ENCODE measurements at places on chromosomes 1 and 21.

DNA sequence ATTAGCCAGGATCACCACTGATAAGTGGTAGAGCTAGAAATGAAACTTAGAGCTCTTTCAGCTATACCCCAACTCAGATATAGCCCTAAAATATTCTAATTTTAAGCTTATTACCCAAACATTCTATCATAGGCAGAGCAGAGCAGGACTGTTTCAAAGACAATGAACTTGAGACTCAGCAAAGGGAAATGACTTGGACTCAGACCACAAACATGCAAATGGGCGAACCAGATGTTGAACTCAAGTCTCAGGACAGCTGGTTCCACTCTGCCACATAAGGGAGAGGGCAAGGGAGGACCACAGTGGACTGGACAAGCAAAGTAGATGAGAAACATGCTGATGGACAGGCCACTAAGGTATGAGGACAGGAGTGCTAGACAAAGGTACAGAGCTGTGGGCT is 315.3 kb downstream of the OMA1 start:
- no peak for DNase-seq

- DNase-seq: no peak
Observed at GRCh38 chr1:9629445-9630201, 21.9 kb upstream of the PIK3CD start.

- no peak for DNase-seq
Observed at GRCh38 chr1:217322834-217323233, 308.1 kb downstream of the GPATCH2 start.

DNA sequence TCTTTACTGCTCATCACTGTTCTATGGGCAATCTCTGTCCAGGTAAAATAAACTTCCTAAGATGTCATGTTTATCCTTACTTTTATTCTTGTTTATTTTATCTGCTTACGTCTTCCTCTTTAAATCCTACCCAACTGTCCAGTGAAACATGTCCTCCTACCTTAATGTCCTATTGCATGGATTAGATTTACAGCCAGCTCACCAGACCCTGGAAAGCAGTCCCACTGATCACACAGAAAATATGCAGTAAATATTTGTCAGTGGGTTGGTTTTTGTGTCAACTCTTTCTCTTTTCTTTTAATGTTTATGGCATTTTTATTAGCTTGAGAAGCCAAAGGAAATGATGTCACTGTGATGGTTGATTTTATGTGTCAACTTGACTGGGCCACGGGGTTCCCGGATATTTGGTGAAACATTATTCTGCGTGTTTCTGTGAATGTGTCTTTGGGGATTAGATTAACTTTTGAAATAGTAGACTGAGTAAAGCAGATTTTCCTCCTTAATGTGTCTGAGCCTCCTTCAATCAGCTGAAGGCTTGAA is 258.3 kb downstream of the SRGAP2C start:
- no peak for DNase-seq

DNA sequence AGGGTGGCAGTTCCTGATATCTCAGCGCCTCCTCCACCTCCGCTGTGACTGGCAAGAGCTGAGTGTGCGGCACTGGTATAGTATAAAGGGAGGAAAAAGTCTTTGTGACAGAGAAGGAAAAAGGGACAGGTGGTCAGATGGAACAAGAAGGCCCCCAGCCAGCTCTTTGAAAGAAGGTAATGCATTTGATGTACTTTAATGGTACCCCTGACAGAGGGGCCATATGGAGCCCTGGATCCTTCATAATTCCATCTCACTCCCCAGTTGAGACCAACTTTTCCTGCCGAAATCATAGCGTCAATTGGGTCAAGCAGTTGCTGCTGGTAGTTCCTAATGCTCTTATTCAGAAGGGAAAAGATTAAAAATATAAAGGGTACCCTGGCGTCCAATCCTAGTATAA is 198.2 kb downstream of the ZNF326 start:
- DNase-seq: no peak

- no peak for DNase-seq
Observed at GRCh38 chr21:25664491-25664931, 25.5 kb downstream of the JAM2 start.

- DNase-seq: peak; percentile 53
Observed at GRCh38 chr1:27557596-27558340, 46.2 kb downstream of the AHDC1 start.

DNA sequence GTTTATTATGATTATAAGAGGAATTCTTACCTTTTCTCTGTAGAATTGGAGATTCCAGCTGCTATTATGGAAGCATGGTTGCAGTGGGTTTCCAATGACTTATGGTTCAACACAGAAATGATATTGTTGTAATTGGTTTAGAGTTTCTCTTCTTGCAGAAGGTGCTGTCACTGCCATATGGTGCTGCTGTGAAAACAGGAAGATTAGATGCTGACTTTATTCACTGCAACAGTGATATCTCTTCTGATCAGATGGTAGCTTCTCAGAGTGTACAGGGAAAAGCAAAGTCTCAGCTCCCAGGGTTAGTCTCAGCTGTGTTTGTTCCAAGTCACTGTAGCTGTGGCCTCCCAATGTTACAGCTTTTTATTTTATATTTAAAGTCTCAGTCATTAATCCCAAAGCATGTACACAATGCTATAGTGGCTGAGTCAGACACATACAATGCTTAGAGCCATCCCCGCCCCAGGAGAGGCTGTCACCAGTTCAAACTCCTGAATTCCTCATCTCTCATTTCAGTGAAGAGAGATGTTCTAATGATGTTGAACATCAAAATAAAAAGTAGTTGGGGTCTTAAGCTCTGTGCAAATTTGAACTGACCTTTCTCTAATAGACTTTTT is 42.7 kb upstream of the RGS2 start:
- no peak for DNase-seq

- DNase-seq: no peak
Observed at GRCh38 chr1:204909109-204909508, 38.4 kb downstream of the NFASC start.

DNA sequence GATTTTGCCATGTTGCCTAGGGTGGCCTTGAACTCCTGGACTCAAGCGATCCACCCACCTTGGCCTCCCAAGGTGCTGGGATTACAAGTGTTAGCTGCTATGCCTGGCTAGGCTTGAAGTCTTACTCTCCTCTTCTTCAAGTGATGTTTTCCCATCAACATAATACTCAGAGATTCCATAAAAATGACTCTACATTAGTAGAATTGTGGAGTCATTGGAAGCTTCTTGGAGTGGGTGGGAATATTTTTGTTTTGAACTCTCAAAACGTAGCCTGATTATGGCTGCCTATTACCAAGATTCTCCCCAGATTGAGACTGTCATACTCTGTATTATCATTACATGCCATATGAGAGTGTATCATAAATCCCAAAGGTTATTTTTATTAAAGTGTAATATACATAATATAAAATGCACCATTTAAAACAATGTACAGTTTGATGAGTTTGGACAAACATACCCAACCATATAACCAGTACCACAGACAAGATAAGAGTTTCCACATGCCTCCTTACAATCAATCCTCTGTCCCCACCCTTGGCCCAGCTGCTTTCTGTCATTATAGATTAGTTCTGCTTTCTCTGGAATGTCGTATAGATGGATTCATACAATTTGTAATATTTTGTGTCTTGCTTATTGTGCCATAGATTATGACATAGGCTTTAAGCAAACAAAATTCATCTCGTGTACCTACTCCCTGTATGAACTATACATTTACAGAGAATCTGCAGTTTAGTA is 8.0 kb upstream of the DNM3 start:
- no peak for DNase-seq

- DNase-seq: no peak
Observed at GRCh38 chr1:94236013-94236491, 1.3 kb downstream of the ARHGAP29 start.

- peak; percentile 54 for DNase-seq
Observed at GRCh38 chr1:241423541-241424479, 66.8 kb upstream of the RGS7 start.

GRCh38 chr1:150765296-150765976 is at the start of gene CTSS:
TSS of gene CTSS (minus strand) at chr1:150765778. CDS start at chr1:150764763, 1,015 bp downstream.
- DNase-seq: no peak

- DNase-seq: no peak
Observed at GRCh38 chr1:12344596-12345349, 114.9 kb downstream of the VPS13D start.

GRCh38 chr1:39407510-39407895 is 83.9 kb upstream of the BMP8A start:
- DNase-seq: no peak

GRCh38 chr1:205936846-205937586 is 6.2 kb downstream of the SLC26A9 start:
- DNase-seq: peak; percentile 78

- peak; percentile 81 for DNase-seq
Observed at GRCh38 chr1:113758631-113759332, 504 bp downstream of the PHTF1 start.

DNA sequence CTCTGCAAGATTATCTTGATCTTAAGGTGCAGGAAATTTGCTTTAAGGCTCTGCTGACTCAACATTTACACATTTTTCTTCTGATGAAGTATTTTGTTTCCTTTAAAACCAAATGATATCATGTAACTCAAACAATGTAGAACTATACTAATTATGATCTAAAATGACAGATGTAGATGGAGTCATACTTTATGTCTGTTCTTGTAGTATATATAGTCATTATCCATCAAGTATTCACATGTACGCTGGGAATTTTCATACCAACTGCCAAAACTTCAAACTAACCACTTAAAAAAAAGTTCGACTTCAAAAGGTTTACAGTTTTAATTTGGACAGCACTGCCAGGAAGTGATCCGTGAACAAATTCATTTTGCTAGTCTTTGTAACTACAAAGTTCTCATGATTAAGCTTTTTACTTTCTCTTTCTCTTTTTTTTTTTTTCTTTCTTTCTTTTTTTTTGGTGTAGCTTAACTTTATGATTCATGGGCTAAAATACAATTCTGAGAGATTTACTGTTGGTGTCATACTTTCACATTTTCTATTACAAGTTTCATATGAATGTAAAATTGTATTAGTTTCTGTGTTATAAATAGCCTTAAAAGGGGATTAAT is 509.0 kb upstream of the CXADR start:
- DNase-seq: peak; percentile 3

DNA sequence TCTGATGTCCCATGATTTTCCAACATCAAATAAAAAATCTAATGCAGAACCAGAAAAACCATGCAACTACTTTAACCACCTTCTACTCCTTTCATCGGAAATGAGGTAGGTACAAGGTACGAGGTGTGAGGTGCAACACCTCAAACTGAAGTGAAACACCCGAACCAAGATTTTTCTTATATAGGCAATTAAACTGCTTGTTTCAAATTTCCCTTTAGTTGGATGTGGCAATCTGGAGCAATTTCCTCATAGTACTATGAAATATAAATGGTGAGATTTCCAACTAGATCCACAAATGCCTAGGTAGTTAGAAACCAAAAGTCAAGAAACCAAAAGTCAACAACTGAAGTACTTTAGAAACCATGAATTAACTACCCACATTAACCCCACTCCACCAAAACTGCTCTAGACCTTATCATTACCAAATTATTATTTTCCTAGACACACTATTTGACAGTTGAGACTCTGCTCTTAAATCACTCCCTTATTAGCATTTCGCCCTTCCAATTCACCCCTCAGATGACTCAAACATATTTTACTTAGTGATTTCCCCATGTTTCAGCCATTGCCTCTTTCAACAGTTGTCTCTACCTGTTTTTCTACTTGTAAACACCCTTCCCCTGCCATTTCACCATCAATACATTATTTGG is 37.8 kb downstream of the FUBP1 start:
- no peak for DNase-seq

GRCh38 chr1:105172788-105173187 is 1423.1 kb downstream of the AMY1C start:
- no peak for DNase-seq

DNA sequence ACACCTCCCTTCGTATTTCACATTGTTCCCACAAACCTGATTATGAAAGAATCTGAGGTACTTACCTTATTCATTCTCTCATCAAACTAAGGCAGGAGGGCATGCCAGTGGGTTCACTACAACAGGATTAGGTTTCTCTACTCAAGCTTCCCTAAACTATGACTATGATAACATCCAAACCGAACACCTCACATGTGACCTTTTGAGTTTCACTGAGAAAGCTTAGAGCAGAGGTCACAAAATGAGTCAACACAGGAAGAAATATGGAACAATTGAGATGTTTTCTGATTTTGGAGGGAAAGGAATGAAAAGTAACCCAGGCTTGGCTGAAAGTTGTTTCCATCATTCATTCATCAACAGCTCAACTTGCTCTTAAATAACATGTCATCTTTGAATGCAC is 24.1 kb downstream of the UBR4 start:
- no peak for DNase-seq

GRCh38 chr1:244160455-244161235 is 109.6 kb downstream of the ZBTB18 start:
- DNase-seq: no peak

DNA sequence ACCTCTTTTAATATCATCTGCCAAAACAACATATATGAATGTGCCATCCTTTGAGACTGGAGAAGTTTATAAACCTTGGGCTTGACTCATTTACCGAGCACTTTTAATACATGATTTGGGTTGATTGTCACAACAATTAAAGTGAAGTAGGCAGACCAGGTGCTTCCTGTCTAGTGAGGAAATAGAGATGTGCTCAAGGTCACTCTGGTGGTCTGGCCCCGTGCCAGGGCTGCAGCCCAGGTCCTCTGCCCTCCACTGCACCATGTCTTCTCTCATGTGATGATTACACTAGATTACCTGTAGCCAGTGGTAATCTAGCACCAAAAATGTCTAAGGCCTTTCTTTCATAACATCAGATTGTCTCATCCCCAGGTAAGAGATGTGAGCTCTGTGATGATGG is 61.8 kb upstream of the LAMC2 start:
- DNase-seq: no peak

DNA sequence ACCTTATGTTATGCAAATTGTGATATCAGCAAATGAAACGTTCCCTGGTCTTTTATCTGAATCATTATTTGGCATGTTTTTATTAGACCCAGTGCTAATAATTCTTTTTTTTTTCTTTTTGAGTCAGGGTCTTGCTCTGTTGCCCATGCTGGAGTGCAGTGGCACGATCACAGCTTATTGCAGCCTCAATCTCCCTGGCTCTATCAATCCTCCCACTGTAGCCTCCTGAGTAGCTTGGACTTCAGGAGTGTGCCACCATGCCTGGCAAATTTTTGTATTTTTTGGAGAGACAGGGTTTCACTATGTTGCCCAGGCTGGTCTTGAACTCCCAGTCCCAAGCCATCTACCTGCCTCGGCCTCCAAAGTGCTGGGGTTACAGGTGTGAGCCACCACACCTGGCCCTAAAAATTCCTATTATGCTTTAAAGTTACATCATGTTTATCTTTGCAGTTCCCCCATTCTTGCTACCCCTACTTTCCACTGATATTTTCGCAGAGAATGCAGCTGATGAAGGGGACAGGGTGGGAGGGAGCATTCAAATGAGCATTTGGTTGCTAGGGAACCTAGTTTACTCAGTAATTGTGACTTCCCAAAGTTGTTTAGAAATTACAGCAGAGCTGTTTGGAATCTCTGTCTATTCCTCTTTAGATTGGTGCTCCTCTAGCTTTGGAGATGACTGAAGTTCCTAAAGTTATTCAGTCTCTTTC is 18.4 kb downstream of the C1orf21 start:
- DNase-seq: no peak

DNA sequence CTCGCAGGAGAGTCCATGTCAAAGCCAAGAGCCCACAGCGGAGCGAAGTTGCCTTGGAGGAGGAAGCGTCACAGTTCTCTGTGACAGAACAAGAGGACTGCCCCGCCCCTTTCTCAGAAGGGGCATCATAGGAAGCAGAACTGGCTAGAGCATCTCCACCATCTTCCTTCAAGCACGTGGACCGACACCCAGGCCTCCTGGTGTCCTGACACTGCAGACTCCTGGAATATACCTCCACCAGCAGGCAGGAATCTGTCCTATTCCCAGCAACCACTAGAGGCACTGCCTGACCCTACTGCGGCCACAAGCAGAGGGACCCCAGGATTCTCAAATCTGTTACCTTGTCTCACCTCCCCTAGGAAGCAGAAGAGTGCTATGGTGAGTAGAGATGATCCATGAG is 37.8 kb downstream of the GPA33 start:
- DNase-seq: peak; percentile 43

All from urothelium cell line (cell line).